ENCODE measurements at places on chromosomes 7 and 10.

GRCh38 chr10:6482737-6483357, 97.2 kb downstream of the PRKCQ start:
- no peak for DNase-seq

- no peak for DNase-seq
Observed at GRCh38 chr7:26916779-26917320, 52.5 kb upstream of the SKAP2 start.

GRCh38 chr7:36128448-36129047, 24.5 kb upstream of the EEPD1 start:
- peak; percentile 49 for DNase-seq

- DNase-seq: no peak
Observed at GRCh38 chr7:80379034-80379982, 132.6 kb downstream of the GNAT3 start.

GRCh38 chr7:78479348-78479747, 680.8 kb downstream of the PHTF2 start:
- no peak for DNase-seq

GRCh38 chr7:83410989-83411591, 237.8 kb downstream of the SEMA3E start:
- DNase-seq: no peak

GRCh38 chr10:114604357-114605130, 53.5 kb downstream of the ABLIM1 start:
- no peak for DNase-seq

GRCh38 chr10:75971402-75972211, 540.2 kb downstream of the LRMDA start:
- no peak for DNase-seq

DNA sequence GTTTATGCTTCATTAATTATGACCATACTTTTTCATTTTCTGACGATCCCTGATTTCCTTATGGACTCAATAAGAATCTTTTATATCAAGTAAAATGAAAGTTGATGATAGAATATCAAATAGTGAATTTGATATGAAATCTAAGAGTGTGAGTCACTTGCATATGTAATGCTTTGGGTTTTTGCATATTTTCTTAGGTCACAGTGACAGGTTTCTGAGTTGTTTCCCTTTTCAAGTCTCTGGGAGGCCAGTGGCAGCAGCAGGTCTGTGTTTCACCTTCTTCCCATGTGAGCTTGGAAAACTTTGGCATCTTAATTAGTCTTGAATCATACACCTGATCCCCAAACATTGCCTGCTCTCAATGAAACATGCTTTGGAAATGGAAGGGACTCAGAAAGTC, 34.7 kb upstream of the GJD4 start:
- DNase-seq: no peak

DNA sequence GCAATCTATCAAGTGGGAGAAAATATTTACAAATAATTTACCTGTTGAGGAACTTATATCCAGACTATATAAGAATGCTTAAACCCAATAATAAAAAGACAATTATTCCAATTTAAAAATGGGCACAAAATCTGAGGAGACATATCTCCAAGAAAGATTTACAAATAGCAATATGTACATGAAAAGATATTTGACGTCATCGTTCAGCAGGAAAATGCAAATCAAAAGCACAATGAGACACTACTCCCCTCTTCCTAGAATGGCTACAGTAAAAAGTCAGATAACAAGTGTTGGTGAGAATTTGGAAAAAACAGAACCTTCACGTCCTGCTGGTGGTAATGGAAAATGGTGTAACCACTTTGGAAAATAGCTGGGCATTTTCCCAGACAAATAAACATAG, 457.0 kb downstream of the DPP6 start:
- no peak for DNase-seq

GRCh38 chr7:37018954-37019353, 294.7 kb upstream of the AOAH start:
- no peak for DNase-seq

- no peak for DNase-seq
Observed at GRCh38 chr10:101062232-101063049, 652 bp downstream of the KAZALD1 start.

DNA sequence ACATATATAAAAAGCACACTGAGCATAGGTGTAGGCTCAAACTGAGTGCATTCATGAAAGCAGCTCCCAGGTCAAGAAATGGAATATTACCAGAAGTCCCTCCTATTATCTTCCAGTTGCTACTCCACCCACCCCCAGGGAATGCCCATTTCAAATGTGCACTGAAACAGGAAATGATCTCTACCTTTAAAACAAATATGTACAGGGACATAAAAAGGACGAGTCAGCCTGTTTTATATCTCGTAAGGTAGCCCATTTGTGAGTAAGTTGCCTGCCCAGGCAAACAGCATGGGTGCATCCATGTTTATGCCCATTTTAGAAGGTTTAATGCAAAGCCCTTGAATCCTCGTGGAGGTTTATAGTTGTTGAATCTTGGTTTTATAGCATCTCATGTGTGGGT, 10.4 kb downstream of the FFAR4 start:
- DNase-seq: no peak

DNA sequence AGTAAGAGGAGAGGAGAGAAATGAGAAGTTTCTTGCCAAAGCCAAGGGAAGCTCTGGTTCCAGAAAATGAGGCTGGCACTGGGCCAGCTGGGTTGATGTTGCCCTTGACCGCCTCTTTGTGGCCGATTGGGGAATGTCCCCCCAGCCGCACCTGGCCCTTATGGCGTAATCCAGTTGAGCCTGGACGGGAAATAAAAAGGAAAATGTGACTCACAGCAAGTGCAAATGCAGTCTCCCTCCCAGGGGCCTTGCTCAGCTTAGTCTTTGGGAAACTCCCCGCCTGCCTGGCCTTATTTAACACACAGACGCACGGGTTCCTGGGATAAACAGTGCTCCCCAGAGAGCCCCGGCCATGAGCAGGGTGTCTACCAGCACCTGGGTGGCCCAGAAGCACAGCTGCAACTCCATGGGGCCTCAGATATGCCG, 174.8 kb downstream of the KIAA1217 start:
- DNase-seq: no peak

- DNase-seq: no peak
Observed at GRCh38 chr7:69363136-69363535, 235.1 kb upstream of the AUTS2 start.

DNA sequence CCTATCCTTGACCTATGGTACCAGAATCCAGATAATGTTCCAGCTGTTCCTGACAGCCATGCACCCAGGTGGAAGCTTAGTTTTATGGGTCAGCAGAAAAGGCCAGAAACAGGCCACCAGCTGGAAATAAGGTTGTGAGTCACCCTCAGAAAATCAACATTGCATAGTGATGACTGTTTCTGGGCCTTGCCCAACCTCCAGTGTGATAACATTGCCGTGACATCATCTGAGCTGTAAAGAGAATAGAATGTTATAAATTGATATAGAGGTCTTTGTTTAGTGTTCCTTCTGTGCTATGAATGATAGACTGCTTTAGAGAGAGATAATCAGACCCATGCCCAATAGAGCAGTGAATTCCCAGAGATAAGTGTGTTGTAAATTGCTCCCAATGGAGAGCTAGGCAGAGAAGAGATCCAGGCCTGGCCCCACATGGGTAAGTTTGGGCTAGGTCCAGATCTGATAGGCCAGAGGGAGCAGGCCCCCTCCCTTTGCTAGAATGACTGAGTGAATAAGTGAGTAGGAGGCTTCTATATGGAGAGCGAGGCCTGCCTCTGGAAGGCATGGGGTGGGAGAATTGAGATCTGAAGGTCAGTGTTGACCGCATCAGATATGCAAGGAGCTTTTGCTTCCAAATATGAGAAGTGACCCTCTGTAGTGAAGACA, 14.2 kb upstream of the HPS1 start:
- DNase-seq: no peak

DNA sequence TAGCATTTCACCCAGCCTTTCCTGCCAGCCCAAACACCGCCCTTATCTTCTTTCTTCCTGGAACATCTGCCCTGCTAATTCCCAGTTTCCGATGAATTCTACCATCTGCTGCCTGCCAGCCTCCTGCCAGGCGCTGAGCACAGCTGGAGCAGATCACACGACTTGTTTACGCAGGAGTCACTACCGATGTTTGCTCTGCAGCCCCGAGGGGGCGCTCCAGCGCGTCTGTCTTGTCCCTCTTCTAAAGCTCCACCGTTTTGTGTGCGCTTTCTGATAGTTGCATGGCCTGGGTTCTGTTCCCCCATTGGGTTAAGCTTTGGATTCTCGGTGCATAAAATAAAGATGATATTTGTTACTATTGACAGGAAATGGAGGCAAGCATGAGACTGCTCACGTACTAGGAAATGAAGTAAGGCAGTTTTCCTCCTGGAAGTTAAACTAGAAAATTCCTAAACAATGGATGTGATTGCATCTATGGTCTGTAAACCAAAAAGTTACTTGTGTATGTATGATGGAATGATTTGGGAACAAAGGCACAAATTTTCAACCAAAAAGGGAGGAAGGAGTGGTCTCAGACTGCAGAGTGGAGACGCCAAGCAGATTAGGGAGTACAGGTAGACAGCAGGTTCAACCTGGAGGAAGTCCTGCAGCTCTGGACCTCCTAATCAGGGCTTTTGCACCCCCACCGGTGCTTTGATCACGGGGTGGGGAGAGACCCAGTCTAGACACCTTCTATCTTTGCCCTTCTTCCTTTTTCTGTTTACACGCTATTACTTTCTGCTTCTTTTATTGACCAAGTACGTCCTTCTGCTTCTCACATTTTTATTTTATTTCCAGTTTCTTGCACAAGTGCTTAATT, 2.2 kb upstream of the RBM17 start:
- DNase-seq: peak; percentile 77

DNA sequence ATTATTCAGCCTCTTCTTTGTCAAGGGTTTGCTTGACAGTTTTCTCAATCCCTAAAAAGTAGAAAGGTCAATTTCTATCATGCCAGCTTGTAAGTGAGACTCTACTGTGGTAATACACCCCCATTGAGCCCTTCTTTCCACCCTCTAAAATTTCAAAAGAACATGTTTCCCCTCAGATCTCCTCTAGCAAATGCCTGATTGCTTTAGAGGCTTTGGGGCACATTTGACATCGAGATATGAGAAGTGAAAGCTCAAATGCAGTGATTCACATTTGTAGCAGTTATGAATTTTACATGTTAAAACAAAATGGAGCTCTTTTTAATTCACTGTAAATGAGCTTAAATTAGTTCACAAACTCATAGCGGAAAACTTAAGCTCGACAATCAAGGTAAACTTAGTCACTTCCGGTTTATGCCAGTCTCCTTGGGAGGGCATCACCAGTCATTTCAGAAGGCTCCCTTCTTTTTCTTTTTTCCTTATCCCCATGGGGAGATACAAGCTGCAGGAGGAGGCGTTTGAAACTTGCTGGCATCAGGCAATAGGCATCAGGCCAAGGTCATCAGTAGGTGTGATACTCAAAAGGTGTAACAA, 55.3 kb upstream of the ADO start:
- DNase-seq: no peak

DNA sequence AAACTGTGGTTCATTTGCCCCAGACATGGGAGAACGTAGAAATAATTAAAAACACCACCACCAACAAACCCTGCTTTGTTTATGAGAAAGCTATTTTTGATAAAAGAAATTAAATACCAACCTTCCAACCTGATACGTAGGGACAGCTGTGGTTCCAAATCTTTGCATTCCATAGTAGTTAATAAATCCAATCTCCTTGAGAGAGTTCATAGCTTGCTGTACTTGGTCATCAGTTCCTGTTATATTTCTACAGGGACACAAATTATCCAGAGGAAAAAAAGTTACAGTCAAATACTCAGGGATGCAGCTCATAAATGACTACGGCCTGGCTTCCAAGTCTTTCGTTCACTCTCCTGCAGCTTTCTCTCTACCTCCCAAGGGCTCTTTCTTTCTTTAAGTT, 41.1 kb downstream of the PUS7 start:
- no peak for DNase-seq

DNA sequence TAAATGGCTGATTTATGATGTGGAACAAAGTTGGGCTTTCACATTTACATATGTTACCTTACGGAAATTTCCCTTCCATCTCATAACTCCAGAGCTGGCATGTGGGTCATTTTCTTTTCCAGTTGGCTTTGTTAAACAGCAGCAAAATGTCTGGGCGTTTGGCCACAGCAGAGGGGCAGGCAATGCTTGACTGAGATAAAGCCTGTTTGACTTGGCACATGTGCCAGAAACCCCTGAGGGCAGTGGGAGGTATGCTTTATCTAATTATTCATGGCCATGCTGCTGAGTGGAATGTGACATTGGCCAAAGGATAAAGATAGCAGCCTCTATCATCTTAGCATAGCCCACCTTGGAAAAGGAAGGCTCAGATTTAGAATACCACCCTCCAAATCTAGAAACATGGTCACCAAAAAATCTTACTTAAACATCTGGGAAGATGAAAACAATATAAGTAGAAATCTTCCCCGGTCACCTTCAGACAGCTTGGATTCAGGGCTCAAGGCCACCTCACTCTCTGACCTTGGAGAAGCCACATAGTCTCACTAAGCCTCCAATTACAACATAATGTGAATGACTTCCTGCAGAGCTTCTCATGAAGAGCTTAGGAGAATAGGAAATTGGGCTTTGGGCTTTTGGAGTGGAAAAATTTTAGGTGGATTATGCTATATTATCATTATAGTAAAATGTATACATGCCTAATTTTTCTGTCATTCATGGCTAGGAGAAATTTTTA, 101.5 kb downstream of the GRM3 start:
- DNase-seq: no peak

GRCh38 chr10:22325272-22326144, 4.6 kb downstream of the BMI1 start:
- peak; percentile 68 for DNase-seq

DNA sequence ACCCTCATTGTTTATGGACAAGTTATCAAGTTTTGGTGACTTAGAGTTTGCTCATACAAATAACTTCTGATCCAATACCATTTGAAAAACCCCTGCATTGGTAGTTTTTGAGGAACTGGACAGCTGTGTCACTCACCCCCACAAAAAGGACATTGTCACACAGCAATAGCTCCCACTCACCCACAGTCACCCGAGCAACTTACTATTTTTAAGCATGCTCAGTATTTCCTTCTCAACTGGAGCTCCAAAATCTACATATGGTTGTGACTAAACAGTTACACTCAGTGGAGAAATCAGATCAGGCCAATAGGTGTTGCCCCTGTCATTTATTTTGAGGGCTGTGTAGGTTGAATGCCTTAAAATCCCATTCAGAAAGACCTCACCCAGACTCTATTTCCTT, 165.2 kb upstream of the AUTS2 start:
- DNase-seq: no peak

- no peak for DNase-seq
Observed at GRCh38 chr7:120898715-120899499, 41.0 kb upstream of the TSPAN12 start.

GRCh38 chr10:4310172-4310571, 515.8 kb upstream of the AKR1E2 start:
- no peak for DNase-seq

- no peak for DNase-seq
Observed at GRCh38 chr10:62183857-62184795, 84.5 kb downstream of the RTKN2 start.
